ENCODE measurements at places on chromosomes 7 and 10. TPM values are rescaled to one million over a fixed set of nuclear protein-coding genes. Genes with fewer than 3 reads are reported as not detected.

The TMEM176A gene
- total RNA-seq = 0.54 TPM

The PANK1 gene
- total RNA-seq = 10.4 TPM

The ZNF736 gene
- 4.8 TPM for total RNA-seq

The PCLO gene
- total RNA-seq = not detected

The SLC29A3 gene
- 3.0 TPM for total RNA-seq

The PRRT4 gene
- total RNA-seq = 0.56 TPM

The OPALIN gene
- total RNA-seq = not detected

The KLF14 gene
- total RNA-seq = not detected

The PRSS37 gene
- not detected for total RNA-seq

The PRXL2A gene
- 13.2 TPM for total RNA-seq

The CUBN gene
- total RNA-seq = 1.4 TPM

The CCDC7 gene
- 7.4 TPM for total RNA-seq

The MYO1G gene
- total RNA-seq = not detected

The NPTX2 gene
- 130 TPM for total RNA-seq

The ANK3 gene
- total RNA-seq = 162 TPM

The PPIA gene
- 1,884 TPM for total RNA-seq

Measured in cardiac ventricle fibroblast (primary cell).